T-helper 2 cell treated with Interferon-gamma antibody and Interleukin-4, amounts not matched to agents 5 μg/mL and 100 μg/mL, for 36 hours (primary cell): ENCODE measurements at places on chromosomes 7 and 10.

DNA sequence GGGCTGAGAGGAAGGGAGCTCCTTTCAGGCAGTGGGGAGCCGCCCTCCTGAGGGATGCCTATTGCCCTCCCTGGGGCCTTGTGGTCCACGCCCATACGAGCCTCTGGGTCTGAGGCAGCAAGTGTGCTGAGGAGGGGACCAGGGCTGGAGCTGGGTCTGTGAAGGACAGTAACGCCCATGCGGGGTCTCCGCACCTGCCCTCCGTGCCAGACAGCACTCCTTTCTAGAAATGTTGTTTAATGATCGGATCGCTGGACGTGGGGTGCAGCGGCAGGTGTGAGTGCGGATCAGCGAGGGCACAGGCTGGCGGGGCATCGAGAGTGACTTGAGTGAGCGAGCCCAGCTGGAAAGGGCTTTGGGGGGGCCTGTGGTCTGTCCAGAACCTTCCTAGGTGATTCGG, 70.1 kb downstream of the ELFN1 start:
- no peak for DNase-seq

DNA sequence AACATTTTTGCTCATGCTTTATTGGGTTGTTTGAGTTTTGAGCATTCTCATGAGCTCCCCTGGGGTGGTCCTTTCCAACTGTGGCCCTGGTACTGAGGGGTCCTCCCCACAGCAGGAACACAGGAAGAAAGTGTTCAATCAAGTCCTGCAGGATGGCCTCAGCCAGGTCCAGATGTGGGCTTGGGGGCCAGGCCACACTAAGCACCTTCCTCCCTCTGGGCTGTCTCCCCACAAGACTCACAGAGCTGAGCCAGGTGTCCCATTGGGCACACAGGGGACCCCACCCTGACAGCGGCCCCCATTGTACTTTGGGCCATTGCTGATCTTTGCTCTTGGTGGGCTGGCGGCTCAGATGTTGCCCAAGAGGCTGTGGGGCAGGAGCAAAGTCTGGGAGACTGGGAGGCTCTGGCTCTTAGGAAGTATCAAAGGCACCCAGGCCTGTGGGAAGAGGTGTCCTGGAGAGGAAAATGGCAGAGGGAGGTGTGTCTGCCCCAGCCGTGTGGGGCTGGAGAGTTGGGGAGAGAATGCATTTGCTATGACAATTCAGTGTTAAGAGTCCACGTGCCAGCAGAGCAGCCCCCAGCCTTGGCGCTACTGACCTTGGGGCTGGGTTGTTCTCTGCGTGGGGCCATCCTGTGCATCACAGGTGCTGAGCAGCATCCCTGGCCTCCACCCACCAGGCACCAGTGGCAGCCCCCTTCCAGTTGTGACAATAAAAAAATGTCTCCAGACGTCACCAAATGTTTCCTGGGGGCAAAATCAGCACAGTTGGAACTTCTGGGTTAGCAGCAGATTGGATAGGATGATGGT, 17.8 kb downstream of the SCART1 start:
- DNase-seq = no peak

- DNase-seq = no peak
These were observed 18.3 kb upstream of the ELN start for GRCh38 chr7:74009719-74010118.

DNA sequence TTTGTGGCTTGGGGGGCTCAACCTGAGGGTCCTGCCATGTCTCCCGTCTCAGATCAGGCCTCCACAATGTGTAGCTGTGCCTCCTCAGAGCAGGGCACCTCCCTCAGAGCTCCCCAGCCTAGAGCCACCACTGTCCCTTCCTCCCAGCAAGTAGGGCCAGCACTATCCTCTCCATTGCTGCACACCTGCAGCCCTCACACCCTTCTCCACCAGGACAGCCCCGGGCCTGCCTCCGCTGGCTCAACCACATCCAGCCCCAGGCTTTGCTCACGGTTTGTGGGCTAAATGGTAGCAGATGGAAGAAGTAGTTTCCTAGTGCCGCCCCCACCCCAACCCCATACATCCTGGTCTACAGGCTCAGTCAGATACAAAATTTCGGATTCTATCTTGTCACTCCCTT, 10.1 kb downstream of the NFKB2 start:
- no peak for DNase-seq

GRCh38 chr10:21807180-21807579, 196.3 kb downstream of the DNAJC1 start:
- DNase-seq = no peak

DNA sequence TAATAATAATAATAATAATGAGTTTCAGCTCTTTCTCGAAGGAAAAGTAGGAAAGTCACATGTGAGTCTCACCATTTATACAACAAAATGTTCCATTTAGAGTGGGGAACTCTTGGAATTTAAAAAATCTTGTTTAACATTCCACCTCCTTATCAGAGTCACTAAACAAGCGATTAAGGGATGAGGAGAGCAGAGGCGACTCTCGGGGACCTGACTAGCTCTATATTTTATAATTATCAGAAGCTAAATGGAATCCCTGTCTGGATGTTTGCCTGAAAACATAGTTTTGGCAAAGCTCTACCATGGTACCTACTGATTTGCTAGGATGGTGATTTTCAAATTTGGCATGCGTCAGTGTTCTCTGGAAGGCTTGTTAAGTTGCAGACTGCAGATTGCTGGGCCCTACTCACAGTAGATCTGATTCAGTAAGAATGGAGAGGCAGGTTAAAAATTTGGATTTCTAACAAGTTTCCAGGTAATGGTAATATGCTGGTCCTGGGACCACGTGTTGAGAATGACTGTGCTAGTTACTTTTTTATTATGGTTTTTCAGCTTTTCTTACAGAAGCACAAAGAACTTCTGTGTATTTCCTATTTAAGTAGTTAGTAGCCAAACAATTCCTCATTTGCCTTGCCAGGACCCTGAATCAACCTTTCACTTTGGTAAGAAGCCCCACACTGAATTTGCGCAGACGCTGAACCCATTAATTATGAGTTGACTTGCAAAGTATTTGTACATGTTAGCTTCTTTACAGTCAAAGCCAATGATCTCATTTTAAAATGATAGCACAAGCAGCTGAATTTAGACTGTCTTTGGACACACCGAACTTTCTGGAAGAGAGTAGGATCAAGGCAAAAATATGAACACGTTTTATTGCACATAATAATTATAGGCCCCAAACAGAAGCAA, 39.5 kb downstream of the CPED1 start:
- DNase-seq = no peak

DNA sequence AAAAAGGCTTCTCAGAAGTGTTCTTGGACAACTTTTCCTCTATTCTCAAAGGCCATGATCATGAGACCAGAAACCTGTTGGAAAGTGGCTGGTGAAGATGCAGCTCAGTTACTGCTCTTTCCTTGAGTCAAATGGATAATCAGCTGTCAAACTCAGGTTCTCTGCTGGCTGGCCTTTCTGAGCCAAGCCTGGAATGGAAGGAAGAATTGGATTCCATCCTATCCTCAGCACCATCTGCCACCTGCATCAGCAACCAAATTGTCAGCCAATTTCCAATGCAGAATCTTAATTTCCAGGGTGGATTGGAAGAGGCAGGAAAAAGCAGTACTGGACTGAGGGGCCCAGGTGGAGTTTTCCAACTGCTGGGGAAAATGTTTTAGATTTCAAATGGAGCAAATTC, 631.7 kb downstream of the KCNMA1 start:
- no peak for DNase-seq

DNA sequence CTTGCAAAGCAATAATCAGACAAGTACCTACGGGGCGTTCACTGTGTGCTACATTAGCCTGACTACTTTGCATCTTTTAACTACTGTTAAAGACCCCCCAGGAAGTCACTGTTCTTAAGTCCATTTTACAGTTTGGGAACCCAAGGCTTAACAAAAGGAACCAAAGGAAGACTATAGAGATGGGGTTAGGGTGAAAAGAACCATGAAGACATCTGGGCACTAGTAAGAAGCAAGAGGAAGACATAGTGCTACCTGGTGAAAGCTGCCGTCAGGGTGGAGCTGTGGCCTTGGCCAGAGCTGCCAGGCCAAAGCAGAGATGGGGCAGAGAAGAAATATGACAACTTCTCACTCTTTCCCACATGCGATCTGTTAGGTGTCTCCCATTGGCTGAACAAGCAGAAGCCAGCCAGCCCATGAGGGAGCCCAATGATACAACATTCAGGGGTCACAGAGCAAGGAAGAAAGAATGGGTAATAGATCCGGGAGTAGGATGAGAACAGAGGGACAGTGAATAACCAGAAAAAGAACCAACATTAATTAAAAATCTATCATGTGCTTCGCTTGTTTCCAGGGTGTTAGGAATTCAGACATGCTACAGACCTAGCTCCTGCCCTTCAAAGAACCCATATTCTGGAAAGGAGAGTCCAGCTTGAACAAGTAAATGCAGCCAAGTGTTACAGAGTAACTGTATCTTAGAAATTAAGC, 85.4 kb downstream of the ARID5B start:
- DNase-seq = no peak

DNA sequence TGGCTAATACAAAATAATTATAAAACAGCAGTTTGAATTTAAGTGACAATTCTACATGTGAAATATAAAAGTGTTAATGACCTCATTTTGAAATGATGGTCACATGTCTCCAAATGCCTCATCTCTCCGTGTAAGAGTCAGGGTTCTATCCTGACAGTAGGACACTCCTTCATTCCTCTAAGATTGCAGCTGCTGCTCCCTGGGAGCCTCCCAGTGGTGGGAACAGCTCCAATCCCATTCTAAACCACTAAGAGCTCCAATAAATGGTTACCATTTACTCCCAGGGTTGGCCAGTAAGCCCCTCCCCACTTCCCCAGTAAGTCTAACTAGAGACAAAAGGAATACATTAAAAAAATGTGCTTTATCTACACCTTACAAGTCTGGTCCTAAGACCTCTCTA, 344.6 kb upstream of the AOAH start:
- DNase-seq = no peak

- DNase-seq = no peak
These were observed 43.6 kb upstream of the DPYSL4 start for GRCh38 chr10:132143162-132143561.

DNA sequence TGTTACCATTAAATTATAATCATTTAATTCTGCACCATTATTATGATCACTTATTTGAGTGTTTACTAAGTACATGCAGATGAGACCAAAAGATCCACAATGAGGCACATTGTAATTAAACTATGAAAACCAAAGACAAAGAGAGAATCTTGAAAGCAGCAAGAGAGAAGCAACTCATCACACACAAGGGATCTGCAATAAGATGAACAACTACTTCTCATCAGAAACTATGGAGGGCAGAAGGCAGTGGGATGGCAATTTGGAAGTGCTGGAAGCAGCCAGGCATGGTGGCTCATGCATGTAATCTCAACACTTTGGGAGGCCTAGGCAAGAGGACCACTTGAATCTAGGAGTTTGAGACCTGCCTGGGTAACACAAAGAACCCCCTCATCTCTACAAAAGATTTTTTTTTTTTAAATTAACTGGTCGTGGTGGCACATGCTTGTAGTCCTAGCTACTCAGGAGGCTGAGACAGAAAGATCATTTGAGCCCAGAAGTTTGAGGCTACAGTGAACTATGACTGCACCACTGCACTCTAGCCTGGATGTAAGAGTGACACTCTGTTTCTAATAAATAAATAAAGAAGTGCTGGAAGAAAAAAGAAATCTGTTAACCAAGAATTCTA, 47.7 kb downstream of the CDK6 start:
- DNase-seq = no peak

- no peak for DNase-seq
These were observed 3.0 kb downstream of the VIPR2 start for GRCh38 chr7:159141660-159142059.

- DNase-seq = no peak
These were observed 9.1 kb downstream of the LOXL4 start for GRCh38 chr10:98258683-98259454.

DNA sequence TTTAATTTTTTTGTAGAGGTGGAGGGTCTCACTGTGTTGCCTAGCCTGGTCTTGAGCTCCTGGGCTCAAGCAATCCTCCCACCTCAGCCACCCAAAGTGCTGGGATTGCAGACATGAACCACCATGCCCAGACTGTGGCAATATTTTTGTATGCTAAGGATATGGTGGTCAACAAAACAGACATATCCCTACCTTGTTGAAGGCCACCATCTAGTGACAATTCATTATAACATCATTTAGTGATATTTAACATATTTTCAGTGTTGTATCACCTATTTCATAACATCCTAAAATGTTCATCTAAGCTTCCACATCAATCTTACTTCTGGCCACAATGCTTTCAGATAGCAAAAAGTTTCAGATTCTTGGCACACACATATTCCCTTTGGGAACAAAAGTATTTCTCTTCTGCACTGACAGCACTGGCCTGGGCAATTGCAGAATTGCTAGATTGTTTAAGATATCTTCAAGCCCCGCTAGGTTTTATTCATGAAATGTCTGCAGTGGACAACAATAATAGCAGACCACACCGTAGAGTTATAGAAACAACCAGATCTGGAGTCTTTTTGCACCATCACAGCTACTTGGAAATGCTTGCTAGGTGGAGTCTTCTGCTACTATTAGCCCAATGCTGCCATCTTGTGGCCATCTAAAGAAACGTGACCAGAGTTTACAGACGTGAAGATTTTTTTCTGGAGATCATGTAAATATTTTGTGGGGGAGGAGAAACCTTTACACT, 58.4 kb downstream of the DNAJC12 start:
- peak; percentile 52 for DNase-seq

DNA sequence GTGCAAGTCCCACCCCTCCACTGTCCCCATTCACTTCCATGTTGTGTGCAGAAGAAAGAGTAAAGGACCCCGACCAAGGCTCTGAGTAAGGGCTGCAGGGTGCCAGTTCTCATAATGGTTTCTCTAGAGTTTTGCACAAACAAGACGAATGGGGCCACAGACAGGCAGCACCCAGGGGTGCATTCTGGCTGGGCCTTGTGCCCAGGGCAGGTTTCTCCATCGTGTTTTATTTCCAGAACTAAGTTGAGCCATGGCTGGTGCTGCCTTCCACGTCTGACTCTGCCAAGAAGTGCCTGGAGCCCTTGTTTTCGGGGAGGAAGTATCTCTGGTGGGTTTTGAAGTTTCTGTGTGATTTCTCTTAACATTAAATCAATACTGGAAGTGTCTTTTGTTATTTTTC, 95.0 kb upstream of the SDK1 start:
- DNase-seq = no peak

DNA sequence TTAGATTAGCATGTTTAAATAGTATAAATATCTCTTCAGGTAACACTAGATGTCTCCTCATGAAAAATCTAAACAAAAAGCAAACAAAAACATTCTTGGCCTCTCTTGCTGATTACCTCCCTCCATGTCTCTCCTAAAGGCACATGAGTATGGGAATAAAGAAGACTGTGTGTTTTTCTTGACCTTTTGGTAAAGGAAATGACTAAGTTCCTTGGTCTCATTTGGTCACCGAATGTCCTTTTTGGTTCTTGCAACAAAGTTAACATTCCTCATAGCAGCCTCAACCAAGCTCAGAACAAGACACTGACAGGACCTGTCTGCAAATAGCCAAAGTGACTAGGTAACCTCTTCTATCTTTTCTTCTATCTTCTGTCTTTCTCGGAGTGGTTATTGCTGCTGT, 35.5 kb downstream of the POM121L12 start:
- DNase-seq = no peak
